ENCODE measurements at places on chromosomes 2 and 18.

DNA sequence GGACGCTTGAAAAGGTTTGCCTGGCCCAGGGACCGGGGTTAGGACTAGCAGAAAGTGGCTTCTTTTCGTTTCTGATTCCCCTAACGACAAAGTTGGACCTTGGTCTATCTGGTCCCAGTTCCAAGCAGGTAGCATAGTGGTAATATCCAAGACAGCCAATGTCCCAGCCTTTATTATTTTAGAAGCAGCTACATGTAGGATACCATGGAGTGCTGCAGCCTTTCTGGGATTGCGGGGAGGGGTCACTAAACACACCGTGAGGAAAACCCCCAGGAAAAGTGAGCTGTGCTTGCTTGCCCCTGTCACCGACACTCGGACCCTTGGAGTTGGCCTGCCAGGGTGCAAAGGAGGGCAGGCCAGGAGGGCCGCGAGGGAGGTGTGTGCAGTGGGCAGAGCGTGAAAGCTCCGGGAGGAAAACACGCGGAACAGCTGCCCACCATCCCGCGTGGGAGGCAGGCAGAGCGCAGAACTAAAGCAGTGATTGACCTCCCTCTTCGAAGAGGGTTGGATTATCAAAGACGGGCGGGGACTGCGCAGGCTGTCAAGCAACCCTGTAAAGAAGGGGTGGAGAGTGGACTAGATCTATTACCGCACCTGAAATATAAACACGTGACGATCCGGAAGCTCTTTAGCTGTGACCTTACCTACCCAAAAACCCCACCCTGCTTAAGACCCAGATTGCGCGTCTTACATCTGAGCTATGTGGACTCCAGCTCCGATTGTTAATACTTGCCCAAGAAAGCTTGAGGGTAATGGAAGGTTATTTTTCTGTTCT lies 624 bp upstream of the MAP4K3 start:
- DNase-seq: no peak

GRCh38 chr2:65360441-65360840 lies 72.0 kb downstream of the SPRED2 start:
- no peak for DNase-seq

GRCh38 chr2:145060876-145061275 lies 541.0 kb upstream of the ZEB2 start:
- DNase-seq: peak; percentile 46

GRCh38 chr2:100655446-100655845 lies 92.7 kb downstream of the PDCL3 start:
- DNase-seq: no peak

GRCh38 chr2:173091910-173092309 lies 16.3 kb downstream of the MAP3K20 start:
- DNase-seq: no peak

GRCh38 chr2:15956751-15957736 lies 16.7 kb downstream of the MYCN start:
- no peak for DNase-seq

- DNase-seq: no peak
These were observed 451.8 kb upstream of the NRXN1 start for GRCh38 chr2:51483720-51484119.

DNA sequence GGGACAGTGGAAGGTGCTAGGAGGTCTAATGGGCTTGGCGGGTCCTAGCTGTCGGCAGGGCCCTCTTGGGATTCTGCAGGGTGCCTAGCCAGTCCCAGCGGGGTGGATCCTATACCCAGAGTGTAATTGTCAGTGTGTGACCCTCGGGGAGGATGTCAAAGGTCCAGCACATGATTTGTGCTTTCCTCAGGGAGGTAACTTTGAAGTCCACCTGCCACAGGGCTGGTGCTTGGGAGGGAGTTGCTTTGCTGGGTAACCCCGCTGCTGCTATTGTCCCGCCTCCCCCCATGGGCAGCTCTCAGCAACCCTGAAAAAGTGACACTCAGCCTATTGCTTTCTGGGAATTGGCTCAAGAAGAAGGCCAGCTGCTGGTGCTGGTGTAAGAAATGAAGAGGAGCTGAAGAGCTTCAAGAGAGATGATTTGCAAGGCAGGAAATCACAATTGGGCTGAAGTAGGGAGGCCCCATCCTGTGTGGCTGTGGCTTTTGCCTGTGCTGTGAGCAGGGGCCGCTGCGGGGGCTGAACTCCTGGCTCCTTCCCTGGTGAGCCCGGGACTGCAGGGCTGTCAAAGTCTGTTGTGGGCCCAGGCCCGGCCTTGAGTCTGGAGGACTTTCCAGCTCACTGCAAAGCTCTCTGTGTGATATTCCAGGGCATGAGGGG lies 36.4 kb downstream of the EMILIN2 start:
- DNase-seq: no peak

DNA sequence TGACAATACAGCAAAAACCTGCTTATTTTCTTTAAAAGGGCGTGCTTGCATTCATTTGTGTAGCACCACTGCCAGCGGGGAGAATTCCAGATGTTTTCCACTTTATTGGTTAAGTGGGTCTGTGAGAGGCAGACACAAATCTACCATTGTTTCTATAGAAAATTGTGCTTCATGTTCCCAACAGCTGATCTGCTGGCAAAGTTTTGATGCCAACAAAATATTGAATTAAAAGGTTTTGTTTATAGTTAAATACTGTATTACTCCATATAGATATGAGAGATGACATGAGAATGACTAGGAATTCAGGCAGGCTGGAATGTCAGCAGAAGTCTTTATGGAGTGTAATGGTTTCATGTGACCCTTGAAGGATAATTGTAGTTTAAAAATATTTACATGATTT lies 182.7 kb downstream of the MC4R start:
- DNase-seq: no peak

DNA sequence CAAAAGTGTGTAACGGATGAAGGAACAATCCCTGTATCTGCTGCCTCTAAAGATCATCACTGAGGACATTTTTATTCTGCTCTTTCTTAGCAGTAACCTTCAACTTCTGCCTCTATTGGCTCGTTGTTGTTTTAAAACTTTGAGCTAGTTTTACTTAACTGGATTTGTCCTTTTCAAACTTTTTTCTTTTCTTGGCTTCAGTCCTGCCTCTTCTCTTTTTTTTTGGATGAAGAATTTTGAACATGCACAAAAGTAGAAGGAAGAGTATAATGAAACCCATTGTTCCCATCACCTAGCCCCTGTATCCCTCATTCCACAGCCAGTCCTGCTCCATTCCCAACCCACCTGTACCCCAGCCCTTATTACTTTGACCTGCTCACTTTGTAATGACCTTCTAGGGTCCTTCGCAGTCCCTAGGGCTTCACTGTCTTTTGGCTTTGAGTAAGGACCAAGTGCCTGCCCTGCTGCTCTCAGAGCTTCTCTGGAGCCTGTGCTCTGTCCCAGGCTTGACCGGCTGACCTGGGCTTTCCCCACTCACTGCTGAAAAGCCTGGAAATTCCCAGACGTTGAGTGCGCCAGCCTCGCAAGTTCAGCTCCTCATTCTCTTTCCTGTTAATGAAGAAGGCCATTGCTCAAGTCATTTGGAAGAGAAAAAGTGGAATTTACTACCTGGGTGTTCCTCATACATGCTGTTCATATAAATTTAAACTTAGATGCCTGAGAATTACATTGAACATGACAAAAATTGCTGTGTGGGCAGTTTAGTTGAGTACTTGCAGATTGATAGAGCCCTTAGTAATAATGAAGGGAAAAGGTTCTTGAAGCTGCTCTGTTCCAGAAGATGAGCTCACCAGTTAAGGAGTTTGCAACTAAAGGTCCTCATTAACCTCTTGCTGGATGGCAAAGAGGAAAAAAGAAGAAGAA lies 149.3 kb upstream of the ALPP start:
- DNase-seq: no peak

DNA sequence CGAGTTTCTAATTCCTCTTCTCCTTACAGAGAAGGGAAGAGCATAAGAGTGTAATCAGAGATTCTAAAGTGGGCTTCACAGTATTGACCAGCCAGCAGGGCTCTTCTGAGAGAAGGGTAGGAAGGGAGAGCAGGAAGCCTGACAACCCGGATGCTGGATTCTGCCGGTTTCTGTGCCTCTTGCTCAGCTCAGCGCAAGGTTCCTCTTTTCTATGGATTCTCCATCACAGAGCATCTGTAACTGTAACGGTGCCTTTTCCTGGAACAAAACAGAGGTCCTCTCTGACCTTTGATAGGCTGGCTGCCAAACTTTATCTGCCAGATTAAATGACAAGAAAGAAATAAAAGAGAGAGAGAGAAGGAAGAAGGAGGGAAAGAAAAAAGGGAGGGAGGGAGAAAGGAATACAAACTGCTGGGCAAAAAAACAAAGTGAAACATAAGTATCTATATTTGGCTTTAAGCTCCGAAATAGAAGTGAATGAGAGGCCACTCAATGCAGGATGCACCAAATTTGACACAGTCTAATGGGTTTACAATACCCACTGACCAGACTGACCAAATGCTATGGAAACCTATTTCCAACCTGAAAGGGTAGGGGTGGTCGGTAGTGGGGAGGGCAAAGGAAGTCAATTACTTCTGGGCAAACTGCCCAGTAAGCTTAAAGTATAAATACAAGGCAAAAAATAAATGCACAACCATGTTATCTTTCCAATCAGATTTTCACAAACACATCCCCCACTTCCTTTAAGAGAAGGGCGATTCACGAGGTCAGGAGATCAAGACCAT lies 59.2 kb downstream of the PIEZO2 start:
- no peak for DNase-seq

GRCh38 chr2:229714080-229714735 lies at the start of gene DNER:
Gene DNER (minus strand): TSS chr2:229714555. CDS start chr2:229714423, 132 bp downstream.
- no peak for DNase-seq

- peak; percentile 65 for DNase-seq
These were observed 38.1 kb downstream of the AGFG1 start for GRCh38 chr2:227509824-227510619.

GRCh38 chr2:112949456-112949855 lies 28.4 kb upstream of the IL36G start:
- no peak for DNase-seq

DNA sequence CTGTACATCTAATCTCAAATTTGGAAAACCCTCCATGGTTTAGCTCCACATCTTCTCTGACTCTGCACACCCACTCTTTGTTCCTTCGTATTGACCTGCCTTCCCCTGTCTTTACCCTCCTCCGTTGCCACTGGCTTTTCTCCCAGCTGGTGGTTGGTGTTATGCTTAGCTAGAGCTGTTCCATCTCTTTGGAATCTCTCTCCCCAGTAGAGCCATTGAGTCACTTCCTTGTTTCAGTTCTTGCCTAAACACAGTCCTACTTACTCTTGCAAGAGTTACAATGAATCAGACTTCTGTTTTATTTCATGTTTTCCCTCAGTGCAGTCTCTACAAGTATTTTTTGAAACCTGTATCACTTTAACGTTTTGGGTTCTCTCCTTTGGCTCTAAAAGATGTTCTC lies 263.9 kb downstream of the LTBP1 start:
- DNase-seq: peak; percentile 93

DNA sequence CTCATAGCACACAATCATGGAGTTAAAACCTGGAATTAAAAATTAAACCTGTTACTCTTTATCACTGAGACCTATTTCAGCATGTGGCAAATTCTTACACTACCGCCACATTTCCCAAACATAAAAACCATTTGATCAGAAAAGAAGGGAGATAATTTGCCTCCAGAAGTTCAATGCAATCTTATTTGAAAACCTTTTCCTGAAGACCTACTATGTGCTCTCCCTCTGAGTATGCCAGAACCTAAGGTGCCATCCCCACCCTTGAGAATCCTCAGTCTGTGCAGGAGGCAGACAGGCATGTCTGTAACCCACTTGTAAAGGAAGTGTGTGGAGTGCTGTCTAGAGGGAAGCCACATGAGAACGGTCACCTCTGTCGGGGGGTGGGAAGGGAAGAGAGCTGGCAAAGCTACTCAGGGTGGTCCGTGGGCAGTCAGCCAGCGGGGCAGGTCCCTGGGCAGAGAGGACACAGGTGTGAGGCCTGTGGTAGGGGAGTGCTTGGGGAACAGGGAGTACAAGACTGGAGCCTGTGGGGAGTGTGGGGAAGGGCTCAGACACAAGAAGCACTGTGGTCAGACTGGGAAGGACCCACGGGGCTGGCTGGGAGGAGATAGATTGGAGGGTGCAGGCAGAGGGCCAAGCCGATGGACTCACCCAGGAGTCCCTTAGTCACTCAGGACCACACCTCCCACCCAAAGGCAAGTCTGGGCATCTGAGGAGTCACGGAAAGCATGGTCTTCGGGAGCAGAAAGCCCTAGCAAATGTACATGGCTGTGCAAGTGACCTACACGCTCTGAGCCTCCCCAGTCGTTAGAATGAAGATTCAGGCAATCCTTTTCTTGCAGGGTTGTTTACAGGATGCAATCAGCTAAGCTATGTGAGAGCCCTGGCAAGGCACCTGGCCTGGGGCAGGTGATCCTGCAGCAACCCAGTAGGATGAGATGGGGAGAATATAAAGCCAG lies 22.8 kb downstream of the CRACDL start:
- DNase-seq: no peak

All from HFFc6 (cell line).